ENCODE measurements at places on chromosomes 6 and 20.

DNA sequence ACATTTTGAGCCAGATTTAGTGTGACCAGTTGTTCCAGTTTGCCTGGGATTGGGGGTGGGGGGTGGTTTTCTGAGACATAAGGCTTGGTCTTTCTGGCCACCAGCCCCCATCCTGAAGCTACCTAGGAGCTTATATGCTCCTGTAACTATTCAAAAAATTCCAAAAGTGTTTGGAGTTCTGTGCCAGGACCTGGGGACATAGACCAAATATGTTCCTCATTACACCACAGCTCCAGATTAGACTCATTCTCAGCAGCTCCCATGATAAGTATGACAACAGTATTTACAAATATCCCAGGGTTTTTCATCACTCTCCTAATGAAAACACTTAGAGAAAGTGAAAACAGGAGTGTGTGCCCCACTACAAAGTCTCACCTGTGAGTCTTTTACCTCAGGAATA is 37.8 kb upstream of the RNF144B start:
- no peak for DNase-seq

- DNase-seq: no peak
These were observed 18.9 kb upstream of the HLA-DOA start for GRCh38 chr6:33028220-33028849.

GRCh38 chr20:20223981-20224380 is 143.9 kb upstream of the INSM1 start:
- no peak for DNase-seq

GRCh38 chr6:30044630-30045029 is 16.4 kb upstream of the POLR1H start:
- no peak for DNase-seq

- no peak for DNase-seq
These were observed 437.1 kb downstream of the COL12A1 start for GRCh38 chr6:74768738-74769137.

- DNase-seq: no peak
These were observed 63.4 kb downstream of the DST start for GRCh38 chr6:56579155-56579851.

DNA sequence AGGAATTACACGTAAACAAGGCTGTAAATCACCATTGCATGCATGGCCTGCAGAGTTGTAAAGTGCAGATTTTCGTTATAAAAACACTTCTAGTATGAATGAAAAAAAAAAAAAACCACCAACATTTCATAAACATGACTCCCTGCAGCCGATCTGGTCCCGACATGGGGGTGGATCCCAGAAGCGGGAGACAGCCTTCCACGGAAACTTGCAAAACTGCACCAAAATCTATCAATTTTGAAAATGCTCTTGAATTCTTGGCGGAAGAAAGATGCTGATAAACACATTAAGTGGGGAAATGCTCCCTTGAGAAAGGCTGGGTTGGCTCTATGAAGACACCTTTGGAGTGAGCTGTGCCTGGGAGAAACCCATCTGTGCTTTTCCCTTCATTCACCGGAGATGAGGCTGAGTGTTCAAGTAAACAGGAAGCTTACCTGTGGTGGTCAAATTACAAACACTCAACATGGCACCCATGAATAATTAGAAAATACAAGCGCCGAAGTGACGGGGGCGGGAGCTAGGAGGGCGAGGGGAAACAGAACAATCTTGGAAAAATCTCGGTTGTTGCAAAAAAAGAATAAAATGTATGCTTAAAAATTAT is 845 bp upstream of the ANKRD60 start:
- DNase-seq: no peak

DNA sequence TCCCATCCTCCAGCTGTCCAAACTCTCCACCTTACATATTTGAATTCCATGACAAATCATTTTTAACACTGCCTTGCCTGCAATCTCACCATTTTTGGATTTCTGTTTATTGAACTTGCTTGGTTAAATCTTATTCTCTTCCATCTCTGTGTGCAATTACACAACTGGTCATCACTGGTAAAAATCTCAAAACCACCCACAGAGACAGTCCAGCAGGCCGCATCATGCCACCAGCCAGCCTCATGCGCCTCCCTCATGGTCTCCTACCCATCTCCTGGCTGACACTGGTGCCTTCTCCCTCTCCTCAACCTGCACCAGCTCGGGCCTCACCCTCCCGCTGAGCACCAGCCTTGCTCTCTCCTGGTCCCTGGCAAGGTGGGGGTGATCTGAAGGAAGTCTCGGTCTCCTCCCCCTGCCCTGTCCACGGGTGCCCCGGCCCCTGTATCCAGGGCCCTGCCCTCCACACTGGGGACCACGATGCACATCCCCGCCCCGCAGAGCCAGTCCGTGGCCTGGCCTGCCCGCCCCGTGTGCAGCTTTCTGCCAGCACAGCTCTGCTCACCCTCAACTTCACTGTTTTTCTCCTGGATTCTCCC is 92.0 kb downstream of the THBS2 start:
- DNase-seq: no peak

GRCh38 chr6:142822842-142823241 is 122.1 kb downstream of the HIVEP2 start:
- DNase-seq: no peak

DNA sequence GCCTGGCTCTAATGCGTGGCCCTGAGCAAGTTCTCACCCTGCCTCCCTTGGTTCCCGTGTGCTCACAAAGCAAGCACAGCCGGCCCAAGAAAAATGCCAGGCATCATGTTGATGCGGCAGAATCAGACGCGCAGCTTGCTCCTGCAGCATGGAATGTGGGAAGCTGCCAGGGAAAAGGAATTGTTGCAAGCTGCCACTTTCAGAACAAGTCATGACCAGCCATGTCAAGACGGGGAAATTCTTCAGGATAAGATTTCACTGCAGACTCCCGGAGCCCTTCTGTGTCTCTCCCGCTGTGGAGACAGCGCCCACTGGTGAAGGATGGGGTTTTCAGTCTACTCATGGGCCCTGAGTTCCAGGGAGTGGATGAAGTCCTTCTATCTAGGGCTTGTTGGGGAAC is 4.6 kb downstream of the DACT2 start:
- no peak for DNase-seq

DNA sequence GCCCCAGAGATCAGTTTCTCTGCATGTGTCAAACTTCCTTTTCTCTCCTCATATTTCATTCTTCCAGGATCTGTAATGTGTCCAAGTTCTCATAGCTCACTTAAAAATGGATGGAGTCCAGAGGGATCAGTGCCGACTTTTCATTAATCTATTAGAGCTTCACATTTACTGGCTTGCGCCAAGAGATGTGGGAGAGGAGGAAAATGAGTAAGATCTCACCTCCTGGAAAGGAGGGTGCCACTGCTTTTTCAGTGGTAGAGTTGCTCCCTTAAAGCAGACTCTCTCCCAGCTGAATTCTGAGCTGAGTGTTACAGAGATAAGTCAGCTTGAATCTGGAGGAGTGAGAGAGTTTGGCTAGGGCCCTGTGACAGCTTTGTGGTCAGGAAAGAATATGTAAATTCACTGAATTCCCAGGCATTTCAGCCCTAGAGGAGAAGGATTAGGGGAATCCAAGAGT is 175.9 kb downstream of the SOX4 start:
- DNase-seq: no peak

- no peak for DNase-seq
These were observed 26.5 kb downstream of the GTF2H5 start for GRCh38 chr6:158194487-158195280.

GRCh38 chr20:25136643-25137559 is 55.0 kb upstream of the VSX1 start:
- no peak for DNase-seq

DNA sequence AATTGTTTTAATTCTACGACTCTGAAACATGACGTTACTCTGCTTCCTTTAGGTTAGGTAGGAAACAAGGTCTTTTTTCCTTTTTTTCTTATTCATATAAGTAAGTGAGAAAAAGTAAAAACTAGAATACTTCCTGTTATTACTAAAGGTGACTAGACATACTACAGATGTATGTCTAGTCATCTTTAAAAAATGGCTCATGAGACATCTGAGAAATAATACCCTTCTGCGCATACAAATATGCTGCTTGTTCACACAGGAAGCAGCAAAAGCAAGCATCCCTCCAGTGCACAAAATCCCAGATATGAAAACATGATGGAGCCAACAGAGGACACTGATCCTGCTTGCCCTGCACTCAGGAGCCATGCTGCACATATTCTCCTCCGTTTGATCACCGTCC is 699.1 kb downstream of the EPM2A start:
- DNase-seq: no peak

DNA sequence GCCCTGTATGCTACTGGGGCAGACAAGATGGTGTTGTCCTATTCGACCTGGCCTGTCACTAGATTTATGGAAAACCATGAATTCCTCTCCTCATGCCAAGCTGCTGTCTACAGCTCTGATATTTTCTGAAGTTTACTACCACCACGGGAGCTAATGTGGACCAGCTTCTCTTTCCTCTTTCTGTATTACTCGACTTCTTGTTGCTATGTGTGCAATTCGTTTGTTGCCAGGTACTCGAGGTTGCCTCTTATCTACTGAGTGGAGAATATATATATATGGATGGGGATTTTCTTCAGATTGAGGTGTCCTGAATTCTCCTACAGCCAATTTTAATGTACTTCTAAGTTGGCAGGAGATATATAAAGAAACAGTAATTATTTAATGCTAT is 34.7 kb downstream of the MAN1A1 start:
- DNase-seq: no peak

DNA sequence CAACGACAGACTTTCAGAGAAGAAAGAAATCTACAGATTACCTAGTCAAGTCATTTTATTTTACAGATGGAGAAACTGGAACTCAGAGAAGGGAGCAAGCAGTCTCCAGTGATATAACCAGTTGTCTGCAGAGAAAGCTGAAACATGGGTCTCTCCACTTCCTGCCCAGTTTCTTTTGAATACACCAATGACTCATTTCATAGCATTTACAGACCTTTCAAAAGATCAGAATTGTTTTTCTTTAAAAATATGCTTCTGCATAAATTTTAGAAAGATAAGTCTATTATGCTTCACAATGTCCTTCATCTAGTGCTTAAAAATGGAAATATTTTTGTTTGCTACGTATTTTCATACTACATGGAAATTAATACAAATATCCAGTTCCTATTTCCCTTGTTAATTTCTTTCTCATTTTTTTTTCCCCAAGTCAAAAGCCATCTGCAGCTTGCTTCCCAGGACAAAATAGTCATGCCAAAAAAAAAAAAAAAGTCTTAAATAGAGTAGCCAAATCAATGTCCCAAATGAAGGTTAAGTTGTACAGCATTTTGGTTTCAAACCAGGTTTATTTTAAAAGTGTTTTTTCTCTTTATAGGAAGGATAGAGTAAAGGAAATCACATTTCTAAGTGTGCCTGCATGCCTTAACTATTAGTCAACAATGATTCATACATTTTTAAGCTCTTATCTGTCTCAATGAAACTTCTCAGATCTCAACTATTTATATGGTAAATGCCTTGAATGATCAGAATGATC is 36.9 kb downstream of the ARHGAP18 start:
- no peak for DNase-seq

DNA sequence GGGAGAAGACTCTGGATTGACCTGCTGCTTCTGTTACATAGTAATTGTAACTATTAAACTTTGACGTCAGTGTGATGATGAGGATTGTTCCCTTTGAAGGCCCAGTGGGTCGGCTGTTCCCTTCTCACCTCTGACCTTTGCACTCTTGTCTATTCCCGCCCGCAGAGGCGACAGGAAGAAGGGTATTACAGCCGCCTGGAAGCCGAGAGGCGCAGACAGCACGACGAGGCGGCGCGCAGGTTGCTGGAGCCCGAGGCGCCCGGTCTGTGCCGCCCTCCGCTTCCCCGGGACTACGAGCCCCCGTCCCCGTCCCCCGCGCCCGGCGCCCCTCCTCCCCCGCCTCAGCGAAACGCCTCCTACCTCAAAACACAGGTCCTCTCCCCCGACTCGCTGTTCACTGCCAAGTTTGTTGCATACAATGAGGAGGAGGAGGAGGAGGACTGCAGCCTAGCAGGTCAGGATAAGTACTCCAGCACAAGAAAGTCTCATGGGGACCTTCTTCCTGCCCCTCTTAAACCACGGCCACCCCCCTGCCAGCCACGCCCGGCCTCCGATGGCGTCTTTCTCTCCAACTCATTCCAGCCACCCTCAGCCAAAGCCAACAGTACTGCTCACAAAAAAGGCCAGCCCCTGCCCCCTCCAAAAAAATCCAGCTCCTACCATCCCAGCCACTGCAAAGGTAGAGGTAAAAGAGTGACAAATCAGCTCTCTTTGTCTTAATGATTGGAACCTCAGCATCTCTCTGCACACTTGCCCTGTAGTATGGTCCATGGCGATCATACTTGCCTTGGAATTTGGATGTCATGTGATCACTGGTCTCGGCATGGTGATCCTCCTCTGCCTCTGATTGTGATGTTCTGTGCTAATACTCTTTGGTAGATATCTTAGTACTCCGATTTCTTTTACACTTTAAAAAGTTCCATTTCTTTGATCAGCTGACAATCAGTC is 31.6 kb upstream of the KIF25 start:
- no peak for DNase-seq

- DNase-seq: no peak
These were observed 23.8 kb downstream of the PHACTR3 start for GRCh38 chr20:59628171-59628570.
